Stimulated activated CD8-positive, alpha-beta memory T cell treated with anti-CD3 and anti-CD28 coated beads, Interleukin-7, amount 100 ng/mL, for 48 hours (primary cell): ENCODE measurements at places on chromosomes 16 and 17.

- DNase-seq, result no peak
Observed at GRCh38 chr17:56913353-56913866, 439 bp downstream of the TRIM25 start.

GRCh38 chr17:1519678-1520077 lies 3.3 kb upstream of the INPP5K start:
- DNase-seq, result no peak

GRCh38 chr16:83652943-83653342 lies 154.8 kb upstream of the HSBP1 start:
- no peak for DNase-seq

GRCh38 chr16:54649876-54650275 lies 280.8 kb upstream of the IRX5 start:
- no peak for DNase-seq

DNA sequence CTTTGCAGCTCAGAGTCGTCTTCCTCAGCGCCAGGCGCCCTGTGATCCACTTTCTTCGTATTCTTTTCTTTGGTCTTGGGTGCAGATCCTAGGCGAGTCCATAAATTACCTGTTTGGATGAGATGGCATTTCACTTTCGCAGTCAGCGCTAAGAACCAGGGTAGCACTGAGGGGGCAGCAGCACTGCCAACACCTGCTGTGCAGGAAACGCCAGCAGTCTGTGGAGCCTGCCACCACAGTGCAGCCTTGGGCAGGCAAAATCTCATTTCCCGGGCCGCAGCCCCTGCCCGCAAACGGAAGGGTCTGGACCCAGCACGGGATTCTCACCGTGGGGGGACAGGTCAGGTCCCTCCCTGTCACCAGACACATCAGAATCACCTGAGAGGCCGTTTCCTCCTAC lies 12.2 kb upstream of the ITGAE start:
- DNase-seq, result no peak

GRCh38 chr16:67800338-67800926 lies 5.9 kb downstream of the RANBP10 start:
- DNase-seq, result no peak
